Esophagus (tissue), 2 donors: ENCODE measurements at places on chromosomes 6 and 20. TPM values are rescaled to one million over a fixed set of nuclear protein-coding genes. Genes with fewer than 3 reads are reported as not detected.

Gene GHRH
- polyA plus RNA-seq, result not detected

Gene ZC3H12D
- 0.20 TPM for polyA plus RNA-seq

Gene ANKRD60
- not detected for polyA plus RNA-seq

Gene FABP7
- not detected for polyA plus RNA-seq

Gene PTCRA
- polyA plus RNA-seq, result not detected

Gene TNXB
- polyA plus RNA-seq, result 14.8 TPM

Gene IL20RA
- polyA plus RNA-seq, result 5.2 TPM

Gene STMND1
- polyA plus RNA-seq, result not detected

Gene BIRC7
- 0.04 TPM for polyA plus RNA-seq

Gene DNMT3B
- polyA plus RNA-seq, result 0.96 TPM
